ENCODE measurements at places on chromosomes 16 and 17.

- no peak for DNase-seq
Observed at GRCh38 chr16:6482696-6483468, 849.8 kb upstream of the RBFOX1 start.

DNA sequence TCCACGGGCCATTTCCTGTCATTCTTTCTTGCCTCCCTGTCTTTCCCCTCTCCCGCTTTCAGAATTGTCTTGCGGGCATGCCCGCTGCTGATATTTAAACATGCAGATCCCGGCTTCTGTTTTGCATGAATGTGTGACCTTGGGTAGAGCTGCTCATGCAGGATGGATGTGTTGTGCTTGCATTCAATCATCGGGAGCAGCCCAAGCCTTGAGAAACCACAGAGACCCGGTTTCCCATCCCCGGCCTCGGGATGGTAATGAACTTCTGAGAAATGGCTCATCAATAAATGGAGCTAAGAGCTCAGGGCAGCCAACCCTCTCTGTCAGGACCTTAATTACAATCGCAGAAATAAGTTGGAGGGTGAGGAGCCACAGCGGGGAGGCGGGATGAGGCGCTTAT is 303.7 kb upstream of the TNRC6C start:
- no peak for DNase-seq

- no peak for DNase-seq
Observed at GRCh38 chr17:71883845-71884244, 237.0 kb upstream of the SOX9 start.

DNA sequence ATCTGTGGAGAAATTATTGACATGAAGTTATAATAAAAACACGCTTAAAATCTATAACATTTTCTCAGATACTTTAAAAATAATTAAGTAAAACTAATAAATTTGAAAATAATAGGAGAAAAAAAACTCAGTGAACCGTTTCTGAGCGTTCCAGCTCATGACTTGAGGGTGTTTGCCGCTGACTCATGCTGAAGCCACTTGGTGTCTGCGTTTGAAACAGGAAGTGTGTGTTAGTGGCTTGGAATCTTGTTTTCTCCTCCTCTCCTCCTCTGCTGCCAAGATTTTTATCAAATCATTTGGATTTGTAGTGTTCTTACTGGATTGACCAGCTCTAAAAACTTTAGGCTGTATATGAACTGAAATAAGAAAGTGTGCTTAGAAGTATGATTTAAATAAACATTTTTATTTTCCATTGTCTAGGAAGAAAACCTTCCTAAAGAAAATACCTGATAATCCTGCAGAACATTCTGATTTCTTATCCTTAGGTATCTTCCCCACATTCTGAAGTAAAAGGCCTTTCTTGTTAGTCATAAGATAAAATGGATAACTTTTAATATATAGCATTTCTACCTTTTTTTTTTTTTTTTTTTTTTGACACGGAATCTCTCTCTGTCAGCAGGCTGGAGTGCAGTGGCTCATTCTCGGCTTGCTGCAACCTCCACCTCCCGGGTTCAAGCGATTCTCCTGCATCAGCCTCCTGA is 30.8 kb downstream of the USP10 start:
- no peak for DNase-seq

All from cortex of kidney (tissue), 1 donor.